ENCODE measurements at places on chromosomes 3 and 15.

DNA sequence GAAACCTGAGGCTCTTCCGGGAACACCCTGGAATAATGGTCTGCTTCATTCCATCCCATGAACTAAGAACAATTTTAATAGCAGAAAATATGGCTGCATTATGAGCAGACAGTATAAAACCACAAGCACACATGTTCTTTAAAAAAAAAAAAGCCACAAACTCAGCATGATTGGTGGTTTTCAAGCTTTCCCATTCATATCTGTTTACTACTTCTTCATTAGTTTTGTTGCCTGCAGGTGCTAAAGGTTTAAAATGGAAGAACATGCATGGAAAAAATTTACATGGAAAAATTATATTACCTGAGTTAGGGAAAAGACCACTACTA lies 137.9 kb upstream of the HES1 start:
- no peak for DNase-seq

- DNase-seq = no peak
Observed at GRCh38 chr3:11138371-11138770, 15.9 kb upstream of the HRH1 start.

DNA sequence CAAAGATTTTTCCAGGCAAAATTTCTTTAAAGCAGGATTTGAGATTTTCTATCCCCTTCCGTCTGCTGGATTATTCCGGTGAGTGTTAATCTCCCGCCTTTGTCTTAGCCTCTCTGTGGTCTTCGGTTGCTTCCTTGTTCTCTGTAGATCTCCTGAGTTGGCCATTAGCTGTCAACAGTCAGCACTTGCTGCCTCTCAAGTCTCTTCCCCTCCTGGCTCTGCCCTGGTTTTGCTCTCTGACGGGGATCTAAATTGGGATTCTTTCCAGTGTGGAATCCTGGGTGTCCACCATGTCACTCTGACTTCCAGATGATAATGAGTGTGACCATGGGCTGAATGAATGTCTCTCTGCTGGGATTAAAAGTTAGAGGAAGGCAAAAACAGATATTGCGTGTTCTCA lies 121.5 kb downstream of the IGF1R start:
- DNase-seq = no peak

DNA sequence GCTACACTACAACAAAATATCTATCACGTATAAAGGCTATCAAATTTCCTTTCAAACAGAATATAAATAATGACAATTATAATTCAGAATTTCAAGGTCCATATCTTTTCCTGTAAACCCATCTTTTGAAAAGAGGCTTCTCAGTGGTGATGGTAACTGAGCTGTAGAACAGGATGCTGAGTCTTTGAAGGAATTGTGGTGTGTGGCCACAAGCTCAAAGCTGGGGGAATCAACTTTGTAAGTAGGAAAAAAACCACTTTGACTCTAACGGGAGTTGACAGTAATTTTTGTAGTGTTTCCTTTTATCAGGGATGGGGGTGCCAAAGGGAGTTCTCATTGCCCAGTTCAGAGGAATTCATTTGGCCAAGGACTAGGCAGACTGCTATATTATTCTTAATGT lies 13.3 kb upstream of the ZCWPW2 start:
- no peak for DNase-seq

- no peak for DNase-seq
Observed at GRCh38 chr3:135513106-135514059, 452.1 kb upstream of the PPP2R3A start.

Measured in activated CD8-positive, alpha-beta T cell treated with anti-CD3 and anti-CD28 coated beads, Interleukin-2, amount 10 ng/mL, durations not matched to agents 7 days and 5 days (primary cell).